ENCODE measurements at places on chromosomes 3 and 15.

DNA sequence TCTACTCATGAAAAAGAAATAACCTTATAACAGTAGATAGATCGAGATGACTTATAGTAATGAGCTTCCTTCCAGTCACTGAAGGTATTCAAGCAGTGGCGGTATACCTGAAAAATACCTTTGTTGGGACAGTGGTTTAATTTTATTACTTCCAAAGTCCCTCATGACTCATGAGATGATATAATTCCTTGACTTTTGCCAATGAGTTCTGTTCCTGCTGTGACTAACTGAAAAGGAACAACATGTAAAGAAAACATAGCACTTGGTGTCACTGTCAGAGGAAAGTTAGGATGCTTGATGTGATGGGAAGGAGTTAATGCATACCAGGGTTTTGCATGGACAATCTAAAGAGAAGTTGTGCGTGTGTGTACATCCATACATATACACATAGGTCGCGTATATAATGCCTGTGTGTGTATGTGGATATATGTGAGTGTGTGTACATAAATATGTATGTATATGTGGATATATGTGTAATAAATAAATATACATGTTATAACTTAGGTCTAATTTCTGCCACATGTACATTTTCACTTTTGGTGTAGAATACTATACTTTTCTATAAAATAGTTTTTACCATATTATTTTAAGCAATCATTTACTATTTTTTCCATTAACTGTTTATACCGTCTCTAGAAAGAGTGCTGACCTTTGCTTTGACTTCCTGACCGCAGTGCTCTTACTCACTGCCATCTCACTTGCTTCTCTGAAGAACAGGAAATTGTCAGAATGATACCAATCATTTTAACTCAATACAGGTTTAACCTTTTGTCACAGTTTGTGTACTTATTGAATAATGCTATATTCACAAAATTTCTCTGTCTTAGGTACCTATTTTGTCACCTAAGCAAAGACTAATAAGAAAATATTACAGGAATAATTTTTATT lies 12.6 kb upstream of the PAK2 start:
- no peak for DNase-seq

GRCh38 chr15:35605764-35606449 lies 59.9 kb upstream of the DPH6 start:
- no peak for DNase-seq

DNA sequence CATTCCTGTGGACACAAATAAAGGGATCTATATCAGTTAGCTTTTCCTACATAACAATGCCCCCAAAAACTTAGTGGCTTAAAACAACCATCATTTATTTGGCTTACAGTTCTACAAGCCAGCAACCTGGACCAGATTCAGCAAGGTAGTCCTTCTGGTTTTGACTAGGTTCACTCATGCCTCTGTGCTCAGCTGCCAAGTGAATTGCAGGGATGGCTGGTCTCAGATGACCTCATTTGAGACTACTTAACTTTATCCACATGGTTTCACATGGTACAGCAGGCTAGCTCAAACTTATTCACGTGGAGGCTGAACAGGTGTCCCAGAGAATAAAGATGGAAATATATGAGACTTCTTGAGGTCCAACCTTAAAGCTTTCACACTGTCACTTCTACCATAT lies 119.3 kb upstream of the BFSP2 start:
- no peak for DNase-seq

GRCh38 chr15:66923438-66923881 lies 141.9 kb upstream of the SMAD3 start:
- no peak for DNase-seq

GRCh38 chr15:28133281-28133680 lies 34.2 kb upstream of the OCA2 start:
- DNase-seq, result no peak
